ENCODE measurements at places on chromosomes 6 and 20. TPM values are rescaled to one million over a fixed set of nuclear protein-coding genes. Genes with fewer than 3 reads are reported as not detected.

The IBTK gene
- total RNA-seq = 38.0 TPM

The PDE7B gene
- 15.5 TPM for total RNA-seq

The DLGAP4 gene
- total RNA-seq = 19.8 TPM

The ZNF334 gene
- 1.2 TPM for total RNA-seq

The ASIP gene
- not detected for total RNA-seq

The PRSS35 gene
- total RNA-seq = 0.09 TPM

The ADAM33 gene
- not detected for total RNA-seq

The PSORS1C1 gene
- 11.9 TPM for total RNA-seq

The LAMA5 gene
- 59.0 TPM for total RNA-seq

The ARG1 gene
- not detected for total RNA-seq

The DTD1 gene
- total RNA-seq = 98.3 TPM

The BPIFB4 gene
- not detected for total RNA-seq

The ETV7 gene
- total RNA-seq = 0.27 TPM
